WERI-Rb-1 (cell line): ENCODE measurements at places on chromosomes 1 and 21.
A peak's percentile ranks its signal among the peaks of the same experiment; 100 is the strongest.

DNA sequence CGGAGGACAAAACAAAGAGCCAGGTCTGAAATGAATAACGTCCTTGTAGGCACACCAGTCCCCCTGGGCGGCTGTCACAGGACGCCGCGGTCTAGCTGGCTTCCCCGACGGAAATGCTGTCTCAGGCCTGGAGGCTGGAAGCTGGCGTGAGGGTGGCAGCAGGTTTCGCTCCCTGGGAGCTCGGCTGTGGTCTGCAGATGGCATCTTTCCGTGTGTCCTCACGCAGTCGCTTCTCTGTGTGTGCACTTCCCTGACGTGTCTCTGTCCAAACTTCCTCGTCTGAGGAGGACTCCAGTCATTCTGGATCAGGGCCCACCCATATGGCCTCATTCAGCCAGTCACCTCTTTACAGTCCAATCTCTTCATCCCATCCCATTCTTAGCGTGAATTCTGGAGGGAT lies 14.2 kb downstream of the TNFRSF14 start:
- no peak for DNase-seq

GRCh38 chr21:36141513-36141925 lies 6.6 kb downstream of the CBR3 start:
- DNase-seq = peak; percentile 98

DNA sequence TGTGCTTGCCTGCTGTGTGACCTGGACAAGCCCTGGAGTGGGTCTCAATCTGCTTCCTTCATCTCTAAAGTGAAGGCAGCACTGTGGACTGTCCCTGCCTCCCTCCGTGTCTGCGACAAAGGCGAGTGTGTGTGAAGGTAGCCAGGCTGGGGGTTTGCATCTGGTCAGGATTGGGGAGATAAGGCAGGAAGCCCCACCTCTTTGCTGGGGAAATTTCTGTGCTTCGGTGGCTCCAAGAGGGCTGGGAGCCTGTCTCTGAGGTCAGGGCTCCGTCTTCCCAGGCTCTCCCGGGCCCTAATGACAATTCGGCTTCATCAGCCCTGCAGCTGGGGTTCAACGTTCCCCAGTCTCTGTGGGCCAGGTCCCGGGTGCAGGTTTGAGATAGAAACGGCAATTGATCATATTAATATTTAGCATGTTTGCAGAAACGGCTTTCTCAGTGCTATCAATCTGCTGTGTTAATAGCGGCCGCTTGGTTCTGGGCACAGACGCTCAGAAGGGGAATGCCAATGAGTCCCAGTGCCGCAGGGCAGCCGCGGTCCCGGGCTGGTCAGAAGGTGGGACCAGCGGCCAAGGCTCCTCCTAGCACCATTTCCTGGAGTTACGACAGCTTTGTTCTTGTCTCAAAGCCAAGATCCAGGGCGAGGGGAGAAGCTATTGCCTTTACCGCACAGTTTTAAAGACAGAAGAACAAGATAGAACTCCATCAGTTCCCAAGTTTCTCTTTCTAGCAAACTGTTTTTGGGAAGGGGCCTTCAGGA lies 105.7 kb downstream of the PRDM16 start:
- no peak for DNase-seq

DNA sequence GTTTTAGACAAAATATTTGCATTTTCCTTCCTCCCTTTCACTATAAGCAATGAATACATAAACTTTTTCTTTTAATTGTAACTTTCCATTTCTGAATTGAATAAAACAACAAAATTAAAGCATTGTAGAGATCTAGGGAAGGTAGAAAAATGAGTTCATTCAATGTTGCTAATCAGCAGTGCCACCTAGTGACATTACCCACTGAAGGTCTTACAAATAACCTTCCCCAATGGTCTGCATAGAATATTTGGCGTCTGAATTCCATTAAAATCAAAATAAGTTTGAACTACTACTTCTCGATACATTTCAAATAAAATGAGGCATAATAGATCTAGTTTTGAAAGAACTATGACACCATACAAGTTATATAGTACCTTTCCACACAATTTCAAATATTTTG lies 19.6 kb downstream of the FH start:
- peak; percentile 26 for DNase-seq

DNA sequence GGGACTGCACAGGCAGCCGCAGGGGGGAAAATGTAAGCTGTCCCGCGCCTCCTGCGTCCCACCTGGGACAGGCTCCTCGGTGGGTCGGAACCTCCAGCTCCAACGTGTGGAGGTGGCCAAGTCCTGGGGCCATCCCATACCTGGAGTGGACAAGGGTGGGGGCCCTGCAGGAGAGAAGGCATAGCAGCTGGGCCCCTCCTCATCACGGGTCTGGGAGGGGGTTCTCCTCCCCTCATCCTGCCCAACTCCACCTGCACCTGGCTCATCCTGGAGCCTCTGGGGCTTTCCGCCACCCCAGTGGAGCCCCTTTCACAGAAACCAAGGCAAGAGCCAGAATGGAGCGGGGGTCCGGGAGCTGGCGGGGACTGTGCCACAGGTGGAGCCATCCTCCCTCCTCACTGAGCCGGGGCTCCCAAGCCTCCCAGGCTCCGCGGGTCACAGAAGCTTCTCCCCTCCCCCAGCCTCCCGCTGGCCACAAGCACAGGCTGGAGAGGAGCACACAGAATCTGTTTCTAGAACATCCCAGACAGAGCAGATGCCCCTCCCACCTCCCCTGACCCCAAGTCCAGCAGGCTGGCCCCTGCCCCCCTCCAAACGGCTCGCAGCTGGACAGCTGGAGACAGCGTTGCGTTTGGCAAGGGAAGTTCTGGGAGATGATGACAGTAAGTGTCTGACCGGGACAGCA lies 65.8 kb downstream of the MEGF6 start:
- peak; percentile 66 for DNase-seq

GRCh38 chr1:153578936-153579335 lies 13.3 kb upstream of the S100A2 start:
- DNase-seq = no peak

GRCh38 chr1:116334868-116335635 lies 38.0 kb upstream of the ATP1A1 start:
- no peak for DNase-seq

GRCh38 chr1:235022341-235022980 lies 106.2 kb downstream of the TOMM20 start:
- DNase-seq = no peak

DNA sequence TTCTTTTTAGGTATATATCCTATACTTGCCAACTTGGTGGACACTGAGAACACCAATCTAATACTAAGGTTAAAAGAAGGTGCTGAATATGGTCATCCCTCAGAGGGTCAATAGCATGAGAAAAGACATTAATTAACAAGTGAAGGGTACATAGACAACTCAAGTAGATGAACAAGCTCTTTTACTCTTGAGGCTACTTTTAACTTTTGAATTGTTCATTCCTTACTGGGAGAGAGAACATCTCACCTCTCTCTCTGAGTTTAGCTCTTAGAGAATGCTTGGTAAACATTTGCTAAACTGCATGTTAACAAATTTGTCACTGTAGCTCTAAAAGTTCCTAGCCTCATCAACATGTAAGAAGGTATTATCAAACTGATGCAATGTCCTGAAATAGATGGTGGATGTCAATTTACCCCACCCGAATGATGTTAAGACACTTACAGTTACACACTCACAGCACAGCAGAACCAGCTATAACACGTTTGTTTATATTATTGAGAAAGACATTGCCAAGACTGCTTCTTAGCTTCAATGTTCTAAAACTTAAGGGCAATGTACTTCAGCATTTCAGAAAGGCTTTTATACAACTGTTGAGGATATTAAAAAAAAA lies 35.9 kb downstream of the HEATR1 start:
- DNase-seq = no peak
